ENCODE measurements at places on chromosomes 12 and 14.

DNA sequence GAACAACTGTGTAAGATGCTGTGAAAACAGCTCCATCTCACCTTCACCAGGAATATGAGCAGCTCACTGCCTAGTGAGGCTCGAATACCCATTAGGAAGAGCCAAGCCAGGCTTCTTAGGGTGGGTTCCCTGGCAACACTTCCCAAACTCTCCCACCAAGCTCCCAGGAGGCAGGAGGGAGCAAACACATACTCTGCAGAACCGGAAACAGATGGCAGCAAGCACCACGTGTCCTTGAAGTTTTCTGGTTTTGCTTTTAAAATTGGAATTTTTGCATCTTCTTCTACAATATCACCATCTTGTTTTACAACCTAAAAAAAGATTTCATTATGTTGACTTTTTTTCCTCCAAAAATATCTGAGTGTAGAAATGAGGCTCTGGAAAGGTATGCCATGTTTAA is 186.7 kb downstream of the ZFP36L1 start:
- DNase-seq = no peak

- no peak for DNase-seq
Observed at GRCh38 chr14:77979171-77979570, 179.3 kb downstream of the ADCK1 start.

GRCh38 chr14:30243207-30243606 is 315.6 kb upstream of the PRKD1 start:
- no peak for DNase-seq

DNA sequence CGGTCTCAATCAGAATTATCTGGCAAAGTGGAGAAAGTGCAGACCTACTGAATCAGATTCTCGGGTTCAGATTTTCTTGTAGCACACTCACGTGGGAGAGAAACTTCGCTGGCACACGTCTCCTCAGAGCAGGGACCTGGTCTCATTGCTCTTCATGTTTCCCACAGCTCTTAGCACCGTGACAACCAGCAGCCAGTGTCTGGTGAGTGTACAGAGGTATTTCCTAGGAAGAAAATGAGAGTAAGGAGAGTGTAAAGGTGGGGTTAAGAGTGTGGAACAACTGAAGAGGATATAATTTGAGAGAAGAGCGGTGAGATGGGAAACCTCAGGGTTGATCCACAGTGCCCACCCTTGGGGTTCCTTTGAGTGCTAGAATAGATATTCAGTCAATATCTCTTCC is 89.2 kb downstream of the ARF6 start:
- no peak for DNase-seq

DNA sequence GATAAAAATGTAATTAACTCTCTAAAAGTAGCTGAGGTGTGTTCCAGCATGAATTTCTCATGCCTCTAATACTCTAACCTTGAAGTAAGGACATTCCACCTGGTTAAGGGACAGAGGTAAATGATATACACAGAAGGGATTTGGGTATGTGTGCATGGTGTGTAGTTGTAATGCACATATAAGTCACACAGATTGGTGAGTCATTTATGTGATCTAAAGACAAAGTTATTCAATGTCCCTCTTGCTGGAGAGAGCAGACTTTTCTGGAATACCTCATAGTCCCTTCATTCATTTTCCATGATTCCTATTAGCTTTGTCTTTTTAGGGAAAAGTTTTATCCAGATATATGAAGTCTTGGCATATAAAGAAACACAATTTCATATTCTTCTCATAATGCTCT is 234.9 kb downstream of the SNAPC1 start:
- no peak for DNase-seq

GRCh38 chr12:27999970-28000369 is 27.4 kb upstream of the PTHLH start:
- peak; percentile 50 for DNase-seq

DNA sequence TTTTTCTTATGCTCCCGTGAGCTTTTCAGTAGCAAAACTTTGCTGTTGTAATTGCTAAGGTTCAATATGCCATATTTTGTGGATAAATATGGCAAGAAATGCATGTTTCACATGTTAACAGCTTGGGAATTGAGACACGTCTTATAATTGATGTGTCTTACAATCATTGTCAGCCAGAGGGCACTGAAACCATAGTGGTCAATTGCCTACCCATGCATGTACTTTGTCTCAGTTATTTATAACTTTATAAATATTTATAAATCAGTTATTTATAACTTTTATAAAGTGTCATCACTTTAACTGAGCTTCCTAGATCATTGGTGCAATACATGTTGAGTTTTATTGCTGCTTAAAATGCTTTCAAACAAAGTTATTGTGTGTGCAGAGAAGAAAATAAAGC is 82.0 kb downstream of the CATSPERB start:
- peak; percentile 12 for DNase-seq

Measured in HFFc6 (cell line).